BE2C (cell line): ENCODE measurements at places on chromosomes 1 and 21.

DNA sequence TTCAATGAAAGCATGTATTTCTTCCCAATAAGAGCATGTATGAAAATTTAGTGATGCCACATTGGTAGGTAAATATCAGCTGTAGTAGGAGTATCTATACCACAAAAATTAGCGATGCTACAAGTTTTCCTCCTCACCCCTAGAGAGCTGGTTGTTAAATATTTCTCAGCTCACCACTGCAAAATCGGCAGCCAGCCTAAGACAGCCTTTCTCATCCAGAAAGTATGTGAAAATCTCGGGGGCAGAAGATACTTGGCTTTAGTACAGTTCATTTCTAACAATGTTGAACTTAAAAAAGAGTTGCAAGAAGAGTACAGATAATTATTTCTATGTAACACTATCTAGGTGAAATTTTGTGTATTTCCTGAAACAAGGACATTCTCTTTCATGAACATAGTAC, 235.4 kb downstream of the TPR start:
- no peak for DNase-seq

GRCh38 chr1:241615043-241615974, 24.9 kb downstream of the CHML start:
- no peak for DNase-seq

GRCh38 chr21:29777160-29777559, 162.6 kb downstream of the GRIK1 start:
- no peak for DNase-seq

GRCh38 chr1:15836772-15837669, 10.5 kb upstream of the SPEN start:
- no peak for DNase-seq

- DNase-seq, result no peak
These were observed 28.2 kb upstream of the LGALS8 start for GRCh38 chr1:236495467-236496112.

GRCh38 chr1:44217809-44218410, 4.6 kb downstream of the DMAP1 start:
- peak; percentile 71 for DNase-seq

DNA sequence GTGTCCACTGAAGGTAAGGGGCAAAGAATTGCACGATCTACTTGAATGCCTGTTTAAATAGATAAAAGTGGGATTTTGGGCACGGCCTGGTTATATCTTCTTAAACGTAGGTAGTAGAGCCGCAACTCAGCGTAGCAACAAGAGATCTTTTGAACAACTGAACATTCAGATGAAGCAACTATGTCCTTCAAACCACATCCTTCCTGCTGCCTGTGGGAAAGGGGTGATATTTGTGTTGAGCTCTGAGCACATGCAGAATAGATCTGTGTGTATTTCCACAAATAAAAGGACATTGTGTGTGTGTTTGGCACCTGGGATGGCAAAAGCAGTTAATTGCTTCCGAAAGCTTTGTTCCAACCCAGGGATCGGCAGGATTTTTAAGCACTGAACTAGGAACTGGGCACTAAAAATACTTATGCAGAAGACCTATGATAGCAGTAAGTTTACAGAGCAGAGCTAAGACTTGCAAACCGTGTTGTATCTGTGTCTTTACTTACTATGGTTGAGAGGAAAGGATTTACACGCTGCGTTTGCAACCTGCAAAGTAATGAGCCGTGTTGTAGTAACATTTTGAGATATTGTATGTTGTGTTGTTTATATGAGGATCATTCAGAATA, 333.4 kb downstream of the CHRM3 start:
- no peak for DNase-seq

- DNase-seq, result no peak
These were observed 215.3 kb upstream of the PTGFR start for GRCh38 chr1:78275456-78275855.

DNA sequence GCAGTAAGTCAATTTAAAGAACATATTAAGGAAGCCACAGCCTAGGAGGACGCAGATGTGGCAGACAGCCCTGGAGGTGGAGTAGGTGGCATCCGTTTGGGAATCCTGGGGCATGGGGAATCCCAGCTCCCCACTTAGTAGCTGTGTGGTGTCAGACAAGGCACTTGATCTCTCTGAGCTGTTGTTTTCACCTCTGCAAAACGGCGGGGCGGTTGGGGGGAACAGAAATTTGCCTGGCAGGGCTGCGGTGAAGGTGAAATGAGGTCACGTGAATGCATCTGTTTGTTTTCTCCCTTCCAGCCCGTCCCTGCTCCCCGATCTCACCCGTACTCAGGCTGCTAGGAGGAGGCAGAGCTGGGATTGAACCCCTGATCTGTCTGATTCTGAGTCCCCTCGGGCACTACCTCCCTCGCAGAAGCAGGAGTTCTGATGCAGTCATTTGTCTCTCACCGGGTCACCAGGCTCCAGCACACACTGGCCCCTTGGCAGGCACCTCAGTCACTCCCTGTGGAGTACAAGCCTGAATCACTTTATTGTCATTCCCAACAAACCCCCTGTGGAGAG, 2.2 kb upstream of the LAPTM5 start:
- DNase-seq, result no peak
